ENCODE measurements at places on chromosomes 11 and 22. TPM values are rescaled to one million over a fixed set of nuclear protein-coding genes. Genes with fewer than 3 reads are reported as not detected.

GRCh38 chr11:133337193-133337592, 195.1 kb downstream of the OPCML start:
- DNase-seq = no peak

DNA sequence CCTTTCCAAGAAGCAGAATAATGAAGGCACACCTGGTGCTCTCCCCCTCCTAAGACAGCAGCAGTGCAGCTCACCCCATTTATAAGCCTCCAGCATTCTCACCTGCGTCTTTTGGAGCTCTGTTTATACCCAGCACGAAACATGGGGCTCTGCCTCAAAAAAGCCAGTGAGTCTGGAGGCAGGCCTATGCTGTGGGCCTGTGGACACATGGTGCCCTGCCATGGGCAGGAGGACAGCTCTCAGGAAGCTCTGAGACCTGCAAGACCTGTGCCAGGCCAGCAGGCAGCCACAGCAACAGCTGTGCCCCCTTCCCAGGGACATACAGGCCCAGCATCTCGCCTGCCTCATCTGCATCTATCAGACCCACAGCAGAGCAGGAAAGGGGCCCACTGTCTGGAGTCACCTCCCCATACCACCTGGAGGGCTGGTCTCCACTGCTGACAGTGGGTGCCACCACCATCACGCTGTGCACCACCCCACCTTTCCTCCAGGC, 64.2 kb downstream of the DGCR2 start:
- DNase-seq = no peak

DNA sequence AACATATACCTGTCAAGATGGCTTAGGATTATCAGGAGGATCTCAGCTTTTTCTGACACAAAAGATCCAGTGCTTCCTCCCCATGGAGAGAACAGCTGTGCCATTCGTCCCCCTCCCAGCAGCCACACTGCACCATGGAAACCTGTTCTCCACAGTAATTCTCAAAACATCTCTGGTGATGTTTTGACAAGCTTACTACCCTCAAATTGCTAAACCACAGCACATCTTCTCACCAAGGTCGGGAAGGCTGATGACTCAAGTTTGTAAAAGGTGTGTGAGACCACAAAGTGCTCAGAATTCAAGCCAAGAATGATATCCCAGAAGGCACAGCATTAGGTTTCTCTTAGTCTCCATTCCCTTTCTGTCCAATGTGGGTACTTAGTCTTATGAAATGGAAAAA, 3.9 kb upstream of the RAB38 start:
- DNase-seq = no peak

DNA sequence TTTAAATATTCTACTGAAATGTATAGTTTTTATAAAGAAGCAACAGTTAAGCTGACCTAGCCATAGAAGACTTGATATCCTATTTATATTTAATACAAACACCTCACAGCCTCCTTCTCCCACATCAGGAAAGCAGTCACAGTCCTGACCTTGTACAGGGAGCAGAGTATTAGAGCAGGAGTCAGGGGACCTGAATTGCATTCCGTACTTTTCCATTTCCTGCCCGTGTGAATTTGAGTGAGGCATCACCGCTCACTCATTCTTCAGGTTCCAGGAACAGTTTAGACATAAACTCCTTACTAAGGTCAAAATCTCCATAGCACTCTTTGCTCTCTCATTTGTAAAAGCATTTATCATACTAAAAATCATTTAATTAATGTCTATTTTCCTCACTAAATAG, 482.5 kb upstream of the FAT3 start:
- no peak for DNase-seq

DNA sequence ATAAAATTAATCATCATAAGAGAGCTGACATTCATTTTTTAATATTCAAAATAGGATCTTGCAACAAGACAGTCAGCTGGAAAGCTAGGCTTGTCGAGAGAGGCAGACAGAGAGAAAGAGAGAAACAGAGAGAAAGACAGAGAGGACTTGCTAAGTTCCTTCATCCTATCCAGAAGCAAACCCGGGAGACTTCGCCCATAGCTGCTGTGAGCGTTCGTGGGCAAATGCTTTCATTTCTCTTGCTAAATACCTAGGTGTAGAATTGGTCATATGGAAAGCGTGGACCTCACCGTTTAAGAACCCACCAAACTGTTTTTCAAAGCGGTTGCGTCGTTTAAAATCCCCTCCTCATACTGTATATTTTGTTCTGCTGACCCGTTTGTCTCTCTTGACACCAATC, 25.3 kb upstream of the KRTAP5-6 start:
- no peak for DNase-seq

DNA sequence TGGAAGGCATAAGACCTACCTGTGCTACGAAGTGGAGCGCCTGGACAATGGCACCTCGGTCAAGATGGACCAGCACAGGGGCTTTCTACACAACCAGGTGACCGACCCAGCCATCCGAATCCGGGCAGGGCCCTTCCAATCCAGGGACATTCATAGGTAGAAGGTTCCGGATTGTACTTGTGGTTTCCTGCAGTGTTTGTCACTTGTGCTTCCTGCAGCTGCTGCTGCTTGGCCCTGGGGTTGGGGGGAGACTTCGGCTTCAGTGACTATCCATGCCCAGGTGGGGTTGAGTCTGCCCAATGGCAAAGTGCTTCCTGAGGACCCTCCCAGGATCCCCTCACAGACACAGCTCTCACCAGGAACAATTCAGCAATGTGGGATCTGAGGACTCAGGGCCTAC, 2.2 kb downstream of the APOBEC3A start:
- DNase-seq = no peak

DNA sequence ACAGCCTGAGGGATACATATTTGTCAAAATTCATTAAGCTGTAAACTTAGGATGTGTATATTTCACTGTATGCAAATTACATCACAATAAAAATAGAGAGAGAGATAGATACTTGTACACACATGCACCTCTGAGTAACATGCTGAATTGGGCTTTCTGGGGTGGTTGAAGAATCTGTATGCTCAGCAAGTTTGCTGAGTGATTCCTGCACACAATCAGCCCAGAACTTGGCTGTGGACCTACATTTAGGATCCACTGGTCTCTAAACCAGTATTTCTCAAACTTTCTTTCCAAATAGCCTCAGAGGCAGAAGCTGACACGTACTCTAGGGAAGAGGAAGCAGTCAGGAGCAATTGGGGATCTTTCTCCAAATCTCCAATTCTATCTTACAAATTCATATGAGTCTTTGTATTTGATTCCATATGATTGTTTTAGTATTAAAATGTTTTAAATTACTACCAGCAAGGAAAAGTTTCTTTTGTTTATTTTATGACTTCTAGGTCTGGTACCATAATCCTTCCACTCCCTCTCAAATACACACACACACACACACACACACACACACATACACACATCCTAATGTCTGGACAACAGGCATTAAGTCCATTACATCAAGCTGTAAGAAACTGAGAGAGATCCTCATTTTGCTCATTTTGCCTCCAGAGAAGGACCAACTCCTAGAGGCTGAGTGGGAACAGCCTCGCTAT, 20.0 kb downstream of the SYT13 start:
- no peak for DNase-seq

- no peak for DNase-seq
Measured at GRCh38 chr11:31824332-31824878, 13.3 kb upstream of the PAX6 start.

GRCh38 chr11:134537941-134538340, 125.9 kb upstream of the B3GAT1 start:
- no peak for DNase-seq

Gene ASPHD2
- not detected for total RNA-seq

Gene SAA4
- 3.9 TPM for total RNA-seq

Gene DCHS1
- total RNA-seq = 2.9 TPM

Gene TEAD1
- 79.9 TPM for total RNA-seq

All from gastrocnemius medialis (tissue), 4 donors.